ENCODE measurements at places on chromosomes 6 and 20. TPM values are rescaled to one million over a fixed set of nuclear protein-coding genes. Genes with fewer than 3 reads are reported as not detected.

DNA sequence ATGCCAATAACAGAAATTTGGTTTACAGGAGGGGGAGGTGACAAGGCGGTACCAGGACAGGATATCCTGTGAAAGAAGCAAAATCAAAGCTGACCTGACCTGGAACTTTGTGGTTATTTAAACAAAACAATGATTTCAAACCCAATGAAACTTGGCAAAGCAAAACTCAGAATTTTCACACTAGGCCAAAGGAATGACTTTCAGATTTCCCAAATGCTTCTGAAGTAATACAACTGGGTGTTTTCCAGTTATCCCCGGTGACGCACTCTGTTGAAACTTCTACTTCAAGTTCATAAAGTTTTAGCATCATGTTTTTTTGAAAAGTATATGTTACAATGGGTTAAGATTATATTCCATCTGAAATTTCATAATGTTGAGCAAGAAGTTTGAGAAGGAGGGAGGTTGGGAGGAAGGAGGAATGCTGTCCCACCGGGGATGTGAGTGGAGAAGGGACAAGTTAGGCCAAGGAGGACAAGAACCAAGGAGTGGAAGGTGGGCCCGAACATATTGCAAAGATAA is 78.1 kb upstream of the TRAF3IP2 start:
- no peak for DNase-seq

- no peak for DNase-seq
Observed at GRCh38 chr6:17941318-17941717, 46.1 kb downstream of the KIF13A start.

DNA sequence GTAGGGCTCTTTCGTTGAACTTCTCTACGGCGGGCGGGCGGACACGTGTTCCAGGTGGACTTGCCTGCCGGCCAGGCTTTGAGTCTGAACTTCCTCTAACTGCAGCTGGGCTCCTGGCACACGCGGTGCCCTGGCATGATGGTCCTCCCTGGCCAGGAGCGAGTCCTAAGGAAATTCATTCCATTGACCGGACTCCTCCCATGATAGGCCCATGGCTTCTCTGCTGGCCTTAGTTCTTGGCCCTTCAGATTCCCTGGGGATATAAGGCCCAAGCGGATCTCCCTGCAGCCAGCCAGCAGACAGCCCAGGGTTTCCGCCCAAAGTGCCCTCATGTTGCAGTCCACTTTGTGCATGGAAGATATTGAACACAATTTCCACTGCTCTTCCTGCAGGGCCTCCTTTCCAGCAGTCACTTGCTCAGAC is 39.4 kb downstream of the TBC1D7 start:
- no peak for DNase-seq

DNA sequence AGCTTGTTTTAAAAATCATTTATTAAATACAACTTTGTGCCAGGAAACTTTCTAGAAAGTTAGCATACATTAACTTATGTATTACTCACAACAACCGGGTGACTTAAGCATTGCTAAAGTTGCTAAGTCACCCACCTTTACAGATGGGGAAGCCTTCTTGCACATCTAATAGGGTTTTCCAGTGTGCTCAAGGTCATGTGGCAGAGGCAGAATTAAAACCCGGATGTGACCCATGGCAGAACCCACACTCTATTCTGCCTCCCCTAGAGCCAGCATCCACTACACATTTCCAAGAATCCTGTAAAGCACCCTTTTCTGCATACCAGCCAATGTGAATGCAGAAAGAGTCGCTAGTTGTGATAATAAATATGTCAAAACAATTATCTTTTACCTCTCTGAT is 13.4 kb downstream of the LINC00237 start:
- no peak for DNase-seq

GRCh38 chr6:122400462-122401089 is 1.1 kb downstream of the HSF2 start:
- no peak for DNase-seq

GRCh38 chr6:168368936-168369335 is 49.4 kb upstream of the DACT2 start:
- no peak for DNase-seq

DNA sequence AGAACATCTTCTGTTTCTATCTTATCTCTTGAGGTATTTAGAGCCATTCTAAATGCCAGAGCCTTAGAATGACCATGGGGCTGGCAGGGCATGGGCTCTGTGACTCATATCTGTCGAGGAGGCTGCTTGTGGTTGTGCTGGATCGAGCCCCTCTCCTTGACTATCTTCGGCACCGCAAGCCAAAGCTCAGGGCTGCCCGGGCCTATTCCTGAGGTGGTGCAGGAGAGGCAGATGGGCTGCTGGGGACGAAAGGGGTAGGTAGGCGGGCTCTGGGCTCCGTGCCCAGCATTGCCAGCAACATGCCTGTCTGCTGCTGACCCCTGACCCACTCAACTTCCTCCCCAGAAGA is 89.9 kb downstream of the NOL4L start:
- no peak for DNase-seq

- no peak for DNase-seq
Observed at GRCh38 chr6:151101161-151101815, 138.5 kb upstream of the AKAP12 start.

GRCh38 chr6:14720411-14721102 is 525.3 kb upstream of the JARID2 start:
- no peak for DNase-seq

DNA sequence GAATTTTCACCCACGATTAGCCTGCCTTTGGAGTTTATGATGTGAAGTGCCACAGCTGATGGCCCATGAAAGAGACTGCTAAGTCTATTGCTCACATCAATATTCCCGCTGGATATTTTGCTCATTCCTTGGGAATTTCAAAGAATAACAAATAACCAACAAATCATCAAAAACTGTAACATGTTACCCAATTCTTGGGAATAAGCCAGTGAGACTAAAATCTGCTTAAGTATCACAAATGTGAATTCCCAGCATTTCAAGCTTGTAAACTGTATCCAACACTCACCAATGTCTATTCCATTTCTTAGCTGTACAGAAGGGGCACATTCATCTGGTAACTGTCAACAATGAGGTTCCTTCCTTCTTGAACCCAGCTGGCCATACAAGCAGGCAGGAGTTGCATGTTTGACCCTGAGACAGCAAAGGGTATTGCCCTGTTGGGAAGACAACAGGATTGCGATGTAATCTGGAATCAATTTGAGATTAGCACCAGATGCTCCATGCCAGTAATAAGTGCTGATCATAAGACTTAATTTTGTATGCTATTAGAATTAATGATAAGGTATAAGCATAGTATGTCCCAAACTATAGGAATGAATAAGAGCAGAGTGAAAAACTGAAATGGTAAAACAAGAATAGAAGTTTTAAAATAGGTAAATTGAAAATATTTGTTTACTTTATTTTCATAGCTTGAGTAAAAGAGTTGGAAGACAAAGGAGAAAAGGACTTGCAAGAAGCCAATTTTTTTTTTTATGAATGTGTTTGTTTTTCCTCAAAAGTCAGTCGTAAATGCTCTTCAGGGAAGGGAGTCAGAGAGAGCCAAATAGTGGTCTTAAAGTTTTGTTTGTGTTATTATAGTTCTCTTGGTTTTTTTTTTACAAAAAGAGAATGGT is 58.8 kb downstream of the RSPO3 start:
- DNase-seq = no peak

DNA sequence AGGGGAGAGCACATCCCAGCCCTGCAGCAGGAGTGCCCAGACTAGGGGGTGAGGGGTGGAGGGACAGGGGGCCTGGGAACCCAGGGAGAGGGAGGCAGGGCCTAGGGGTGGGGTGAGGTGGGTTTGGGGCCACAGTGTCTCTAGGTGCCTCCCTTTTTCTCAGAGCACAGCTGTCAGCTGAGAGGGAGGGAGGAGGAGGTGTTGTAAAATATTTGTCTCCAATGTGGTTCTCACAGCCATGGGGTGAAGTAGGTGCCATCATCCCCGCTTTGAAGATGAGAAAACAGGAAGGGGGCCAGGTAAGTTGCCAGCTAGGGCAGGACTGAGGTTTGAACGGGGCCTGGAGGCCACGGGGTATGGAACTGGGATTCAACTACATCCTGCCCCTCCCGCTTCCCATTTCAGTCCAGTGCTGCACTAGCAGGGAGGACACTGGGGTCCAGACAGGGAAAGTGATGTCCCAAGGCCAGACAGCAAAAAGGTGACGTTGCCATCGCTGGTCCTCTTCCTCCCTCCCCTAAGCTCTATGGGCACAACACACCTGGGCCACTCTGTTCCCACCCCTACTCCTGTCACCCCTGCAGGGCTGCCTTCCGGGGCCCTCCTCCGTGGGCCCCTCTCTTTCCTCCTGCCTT is 20.3 kb downstream of the PACSIN1 start:
- DNase-seq = no peak

Gene SYNGAP1
- 40.9 TPM for polyA plus RNA-seq

Gene ZSCAN31
- polyA plus RNA-seq = 12.0 TPM

Gene GABRR2
- polyA plus RNA-seq = 2.1 TPM

Gene SLC22A2
- polyA plus RNA-seq = 14.3 TPM
